ENCODE measurements at places on chromosomes 6 and 20.

DNA sequence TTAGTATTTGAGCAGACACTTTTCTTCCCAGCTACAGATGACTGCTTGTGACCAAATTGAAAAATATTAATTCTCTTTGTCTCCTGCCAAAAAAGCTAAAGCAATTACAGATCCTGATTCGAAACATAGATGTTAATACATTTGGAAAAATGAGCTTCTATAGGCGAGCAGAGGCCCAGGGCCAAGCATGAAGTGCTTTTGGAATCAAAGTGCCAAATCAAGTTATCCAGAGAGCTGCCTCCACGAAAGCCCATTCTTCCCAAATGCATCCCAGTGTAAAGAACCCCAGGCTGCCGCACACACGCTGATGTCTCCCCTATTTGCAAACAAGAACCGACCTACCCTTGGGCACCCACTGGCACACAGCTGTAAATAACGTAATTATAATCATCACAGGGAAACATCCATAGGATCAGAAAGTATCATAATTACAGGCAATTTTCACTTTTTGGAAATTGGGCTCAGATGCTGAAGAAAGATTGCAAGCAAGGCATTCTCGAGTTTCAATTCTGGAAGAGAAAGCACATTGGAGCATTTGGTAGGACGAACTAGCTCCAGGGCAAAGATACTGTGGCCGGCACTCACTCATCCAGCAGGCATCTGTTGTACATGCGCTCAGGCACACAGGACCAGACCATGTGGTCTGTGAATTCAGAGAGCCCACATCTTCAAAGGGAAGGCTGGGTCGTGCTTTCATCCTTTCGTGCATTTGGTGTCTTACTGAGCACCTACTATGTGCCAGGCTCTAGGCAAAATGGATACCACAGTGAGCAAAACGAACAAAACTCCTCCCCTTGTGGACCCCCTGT is 45.9 kb downstream of the BMP7 start:
- H3K27me3 ChIP-seq: peaks cover 26% of the 10 kb centered on the region
- H3K27ac ChIP-seq: no peak overlapping the region
- no peak overlapping the region for H3K4me3 ChIP-seq
- no peaks in the 10 kb centered on the region for H3K4me1 ChIP-seq

- peaks cover 8% of the 10 kb centered on the region for H3K4me1 ChIP-seq
- H3K27me3 ChIP-seq: no peaks in the 10 kb centered on the region
- H3K36me3 ChIP-seq: no peaks in the 10 kb centered on the region
Measured at GRCh38 chr6:71498638-71499037, 210.0 kb downstream of the OGFRL1 start.

DNA sequence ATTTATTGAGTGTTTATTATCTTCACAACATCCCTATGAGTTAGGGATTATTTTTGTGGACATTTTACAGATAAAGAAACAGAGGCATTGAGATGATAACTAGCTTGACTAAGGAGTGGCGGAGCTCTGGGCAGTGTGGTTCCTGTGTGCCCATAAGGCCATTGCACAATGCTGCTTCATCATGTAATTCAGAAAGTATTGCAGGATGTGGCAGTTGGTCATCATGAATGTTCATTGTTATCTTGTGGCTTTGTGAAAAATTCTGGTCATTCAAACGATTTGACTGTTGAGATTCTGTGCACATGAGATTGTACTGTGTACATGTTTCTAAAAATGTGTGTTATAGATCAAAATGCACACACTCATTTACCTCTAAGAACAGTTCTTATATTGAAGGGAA is 150.8 kb downstream of the ESR1 start:
- no peaks in the 10 kb centered on the region for H3K4me1 ChIP-seq
- H3K27me3 ChIP-seq: no peaks in the 10 kb centered on the region
- no peak overlapping the region for H3K27ac ChIP-seq
- H3K4me3 ChIP-seq: no peak overlapping the region
- no peaks in the 10 kb centered on the region for H3K36me3 ChIP-seq
- ATAC-seq: no peak

DNA sequence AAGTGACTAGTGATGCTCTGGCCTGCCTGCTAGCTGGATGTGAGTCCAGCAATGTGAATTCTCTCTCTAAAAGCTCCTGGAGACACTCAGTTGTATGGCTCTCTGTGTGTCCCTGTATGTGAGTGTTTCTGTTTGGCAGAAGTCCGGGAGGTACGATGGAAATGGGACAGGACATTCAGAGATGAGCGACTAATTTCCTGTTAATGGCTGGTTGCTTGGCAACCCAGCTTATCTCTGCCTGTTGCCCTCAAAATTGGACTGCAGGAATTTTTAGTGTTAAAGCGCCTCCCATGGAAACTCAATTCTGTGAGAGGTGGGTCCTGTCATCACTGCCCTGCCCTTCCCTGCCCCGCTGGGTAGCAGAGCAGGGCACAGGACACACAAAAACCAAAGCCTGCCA is 136.8 kb upstream of the LRFN2 start:
- no peak for ATAC-seq
- H3K4me3 ChIP-seq: no peak overlapping the region
- no peaks in the 10 kb centered on the region for H3K27me3 ChIP-seq
- H3K27ac ChIP-seq: no peak overlapping the region

- peaks cover 10% of the 10 kb centered on the region for H3K36me3 ChIP-seq
- H3K27ac ChIP-seq: no peak overlapping the region
- no peak for ATAC-seq
- H3K27me3 ChIP-seq: no peaks in the 10 kb centered on the region
- H3K4me3 ChIP-seq: no peak overlapping the region
- H3K4me1 ChIP-seq: peaks cover 27% of the 10 kb centered on the region
Measured at GRCh38 chr6:27144740-27145079, 102.8 kb upstream of the PRSS16 start.

GRCh38 chr6:146545581-146545980 is 1.9 kb downstream of the RAB32 start:
- no peak overlapping the region for H3K4me3 ChIP-seq
- H3K27ac ChIP-seq: no peak overlapping the region
- no peak for ATAC-seq

- H3K4me3 ChIP-seq: no peak overlapping the region
- peaks cover 5% of the 10 kb centered on the region for H3K4me1 ChIP-seq
- H3K27ac ChIP-seq: no peak overlapping the region
- H3K27me3 ChIP-seq: no peaks in the 10 kb centered on the region
- ATAC-seq: no peak
Measured at GRCh38 chr20:25402583-25402982, 4.9 kb upstream of the GINS1 start.

DNA sequence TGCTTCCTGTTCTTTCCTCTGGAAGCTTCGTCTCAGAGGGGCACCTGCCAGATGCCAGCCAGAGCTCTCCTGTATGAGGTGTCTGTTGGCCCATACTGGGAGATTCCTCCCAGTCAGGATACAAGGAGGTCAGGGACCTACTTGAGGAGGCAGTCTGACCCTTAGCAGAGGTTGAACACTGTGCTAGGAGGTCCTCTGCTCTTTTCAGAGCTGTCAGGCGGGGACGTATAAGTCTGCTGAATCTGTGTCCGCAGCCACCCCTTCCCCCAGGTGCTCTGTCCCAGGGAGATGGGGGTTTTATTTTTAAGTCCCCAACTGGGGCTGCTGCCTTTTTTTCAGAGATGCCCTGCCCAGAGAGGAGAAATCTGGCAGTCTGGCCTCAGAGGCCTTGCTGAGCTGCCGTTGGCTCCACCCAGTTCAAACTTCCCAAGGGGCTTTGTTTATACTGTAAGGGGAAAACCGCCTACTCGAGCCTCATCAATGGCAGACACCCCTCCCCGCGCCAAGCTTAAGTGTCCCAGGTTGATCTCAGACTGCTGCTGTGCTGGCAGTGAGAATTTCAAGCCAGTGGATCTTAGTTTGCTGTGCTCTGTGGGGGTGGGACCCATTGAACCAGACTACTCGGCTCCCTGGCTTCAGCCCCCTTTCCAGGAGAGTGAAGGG is 326.7 kb downstream of the BCKDHB start:
- H3K4me3 ChIP-seq: no peak overlapping the region
- no peaks in the 10 kb centered on the region for H3K27me3 ChIP-seq
- peaks cover 11% of the 10 kb centered on the region for H3K36me3 ChIP-seq
- no peak for ATAC-seq
- no peak overlapping the region for H3K27ac ChIP-seq

GRCh38 chr20:47042464-47042863 is 147.8 kb downstream of the EYA2 start:
- H3K4me1 ChIP-seq: no peaks in the 10 kb centered on the region
- H3K4me3 ChIP-seq: no peak overlapping the region
- H3K27me3 ChIP-seq: peaks cover 26% of the 10 kb centered on the region

- no peak overlapping the region for H3K4me3 ChIP-seq
- no peaks in the 10 kb centered on the region for H3K27me3 ChIP-seq
- H3K27ac ChIP-seq: peak overlapping the region; percentile 40
- H3K4me1 ChIP-seq: no peaks in the 10 kb centered on the region
- ATAC-seq: no peak
Measured at GRCh38 chr6:12594530-12594893, 122.1 kb upstream of the PHACTR1 start.

DNA sequence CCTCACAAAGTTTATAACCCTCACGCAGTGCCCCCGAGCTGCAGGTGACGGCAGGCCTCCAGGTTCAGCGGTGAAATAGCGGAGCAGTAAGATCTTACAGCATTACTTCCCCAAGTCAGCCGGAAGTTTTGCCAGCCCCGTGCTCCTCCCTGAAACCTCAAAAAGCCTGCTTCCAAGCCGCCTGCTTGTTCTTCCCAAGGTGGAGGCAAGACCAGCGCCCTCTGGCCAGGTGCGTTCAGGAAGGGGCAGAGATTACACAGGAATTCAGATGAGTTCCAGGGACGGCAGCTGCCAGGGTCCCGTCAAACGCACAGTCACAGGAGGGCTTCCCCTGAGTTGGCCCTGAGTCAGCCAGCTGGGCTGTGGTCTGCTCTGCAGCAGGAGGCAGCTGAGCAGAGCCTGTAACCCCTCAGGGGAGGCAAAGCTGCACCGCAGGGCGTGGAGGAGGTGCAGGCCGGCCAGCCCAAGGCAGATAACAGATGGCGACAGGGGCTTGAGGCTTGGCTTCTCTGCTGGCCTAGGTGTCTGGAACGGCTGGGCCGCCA is 124.1 kb upstream of the RPS6KA2 start:
- peak; percentile 96 for ATAC-seq
- peak overlapping the region; percentile 65 for H3K27ac ChIP-seq
- peaks cover 23% of the 10 kb centered on the region for H3K27me3 ChIP-seq

DNA sequence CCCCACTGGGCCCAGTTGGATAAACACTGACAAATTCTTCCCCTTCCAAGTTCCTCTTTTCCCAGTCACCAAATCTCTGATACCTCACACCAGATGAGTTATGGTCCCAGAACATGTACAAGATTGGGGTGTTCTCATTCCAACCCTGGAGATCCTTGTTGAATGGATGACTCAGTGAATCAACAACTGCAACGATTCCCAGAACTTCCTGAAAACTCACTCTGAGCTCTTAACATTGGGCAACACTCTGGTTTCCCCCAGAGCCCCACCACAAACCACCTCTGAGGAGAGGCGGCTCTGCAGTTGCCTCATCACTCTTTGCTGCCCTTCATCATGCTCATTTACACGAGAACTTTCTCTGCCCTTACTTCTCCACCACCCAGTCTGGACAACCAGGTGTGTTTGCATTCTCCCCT is 115.2 kb downstream of the MRPL14 start:
- no peak overlapping the region for H3K4me3 ChIP-seq
- no peak overlapping the region for H3K27ac ChIP-seq
- no peaks in the 10 kb centered on the region for H3K4me1 ChIP-seq
- peaks cover 23% of the 10 kb centered on the region for H3K27me3 ChIP-seq
- no peaks in the 10 kb centered on the region for H3K36me3 ChIP-seq

- peaks cover 21% of the 10 kb centered on the region for H3K27me3 ChIP-seq
- H3K27ac ChIP-seq: no peak overlapping the region
- no peaks in the 10 kb centered on the region for H3K36me3 ChIP-seq
- no peak for ATAC-seq
- H3K4me1 ChIP-seq: no peaks in the 10 kb centered on the region
- H3K4me3 ChIP-seq: no peak overlapping the region
Measured at GRCh38 chr6:165922309-165922794, 245.3 kb downstream of the TBXT start.

- no peaks in the 10 kb centered on the region for H3K4me1 ChIP-seq
- H3K4me3 ChIP-seq: no peak overlapping the region
- no peaks in the 10 kb centered on the region for H3K36me3 ChIP-seq
- no peaks in the 10 kb centered on the region for H3K27me3 ChIP-seq
Measured at GRCh38 chr20:9928955-9929354, 90.1 kb upstream of the PAK5 start.

GRCh38 chr6:24274441-24275083 is 83.3 kb downstream of the DCDC2 start:
- no peak overlapping the region for H3K4me3 ChIP-seq
- no peaks in the 10 kb centered on the region for H3K36me3 ChIP-seq
- H3K27ac ChIP-seq: no peak overlapping the region
- ATAC-seq: no peak

DNA sequence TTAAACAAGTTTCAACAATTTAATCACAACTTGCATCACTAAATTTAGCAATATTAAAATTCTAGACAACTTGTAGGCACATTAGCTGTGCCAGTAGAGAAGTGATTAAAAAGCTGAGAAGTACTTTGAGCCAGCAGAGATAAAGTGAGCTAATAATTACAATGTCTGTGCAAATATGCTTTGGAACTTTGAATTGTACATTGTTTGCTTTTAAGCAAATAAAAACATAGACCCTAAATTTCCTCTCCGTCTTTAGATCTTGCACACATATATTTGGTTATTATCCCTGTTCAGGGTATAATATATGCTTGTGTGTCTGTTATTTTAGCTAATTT is 44.2 kb upstream of the DEFB112 start:
- H3K27me3 ChIP-seq: no peaks in the 10 kb centered on the region
- H3K4me1 ChIP-seq: no peaks in the 10 kb centered on the region
- H3K4me3 ChIP-seq: no peak overlapping the region
- ATAC-seq: no peak

- H3K4me3 ChIP-seq: no peak overlapping the region
- ATAC-seq: no peak
- H3K27ac ChIP-seq: no peak overlapping the region
- peaks cover 11% of the 10 kb centered on the region for H3K4me1 ChIP-seq
Measured at GRCh38 chr6:73076211-73076954, 148.9 kb downstream of the KHDC1L start.

DNA sequence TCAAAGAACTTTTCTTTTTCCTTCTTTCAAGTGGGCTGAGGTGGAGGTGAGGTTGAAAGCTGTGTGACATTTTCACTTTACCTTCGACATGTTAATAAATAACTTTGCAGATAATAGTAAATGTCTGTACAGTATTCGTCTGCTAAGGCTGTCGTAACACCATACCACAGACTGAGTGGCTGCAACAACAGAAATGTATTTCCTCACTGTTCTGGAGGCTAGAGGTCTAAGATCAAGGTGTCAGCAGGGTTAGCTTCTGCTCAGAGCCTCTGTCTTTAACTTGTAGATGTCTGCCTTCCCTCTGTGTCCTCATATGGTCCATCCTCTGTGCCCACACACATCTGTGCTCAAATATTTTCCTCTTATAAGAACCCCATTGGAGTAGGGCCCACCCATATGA is 14.9 kb downstream of the PHACTR2 start:
- no peaks in the 10 kb centered on the region for H3K27me3 ChIP-seq
- no peak overlapping the region for H3K27ac ChIP-seq
- ATAC-seq: no peak
- H3K36me3 ChIP-seq: peaks cover 15% of the 10 kb centered on the region
- peaks cover 9% of the 10 kb centered on the region for H3K4me1 ChIP-seq
